ENCODE measurements at places on chromosomes 11 and 22. TPM values are rescaled to one million over a fixed set of nuclear protein-coding genes. Genes with fewer than 3 reads are reported as not detected.

- no peak for DNase-seq
Measured at GRCh38 chr22:29200901-29201300, 4.8 kb upstream of the EMID1 start.

DNA sequence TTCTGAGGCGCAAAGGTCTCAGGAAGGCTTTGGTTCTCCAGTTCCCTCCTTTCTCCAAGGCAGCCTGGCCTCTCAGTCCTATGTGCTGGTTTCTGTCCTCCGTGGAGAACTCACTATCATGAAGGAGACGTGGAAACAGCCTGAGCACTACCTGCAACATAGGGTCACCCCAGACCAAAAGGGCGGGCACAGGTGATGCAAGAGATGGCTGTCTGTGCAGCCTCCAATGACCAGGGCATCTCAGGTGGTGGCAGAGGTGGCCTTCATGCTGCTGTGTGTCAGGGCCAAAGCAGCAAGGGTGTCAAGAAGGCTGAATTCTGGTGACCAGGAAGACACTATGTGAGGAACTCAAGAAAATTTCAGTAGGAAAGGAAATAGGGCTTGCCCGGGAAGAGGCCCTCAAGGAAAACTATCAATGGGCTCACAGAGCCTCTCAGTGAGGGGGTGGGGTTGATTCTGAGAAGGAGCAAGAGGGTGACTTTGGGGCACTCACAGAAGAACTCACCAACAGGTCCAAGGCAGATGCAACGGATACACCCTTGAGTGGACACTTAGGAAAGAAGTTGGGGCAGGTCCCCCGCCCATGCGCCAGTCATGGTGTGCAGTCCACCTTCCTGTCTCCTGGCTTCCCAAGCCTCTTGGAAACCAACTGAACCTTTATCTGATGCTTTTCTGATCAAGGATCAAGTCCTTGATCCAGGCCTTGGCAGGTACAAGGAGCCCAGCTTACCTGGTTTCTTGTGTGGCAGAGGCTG, 212.3 kb upstream of the B3GAT1 start:
- no peak for DNase-seq

The KCNJ11 gene
- polyA plus RNA-seq, result 0.60 TPM

- no peak for DNase-seq
Measured at GRCh38 chr11:119189393-119189792, 4.1 kb downstream of the NHERF4 start.

- no peak for DNase-seq
Measured at GRCh38 chr22:49510718-49511117, 317.0 kb downstream of the BRD1 start.

DNA sequence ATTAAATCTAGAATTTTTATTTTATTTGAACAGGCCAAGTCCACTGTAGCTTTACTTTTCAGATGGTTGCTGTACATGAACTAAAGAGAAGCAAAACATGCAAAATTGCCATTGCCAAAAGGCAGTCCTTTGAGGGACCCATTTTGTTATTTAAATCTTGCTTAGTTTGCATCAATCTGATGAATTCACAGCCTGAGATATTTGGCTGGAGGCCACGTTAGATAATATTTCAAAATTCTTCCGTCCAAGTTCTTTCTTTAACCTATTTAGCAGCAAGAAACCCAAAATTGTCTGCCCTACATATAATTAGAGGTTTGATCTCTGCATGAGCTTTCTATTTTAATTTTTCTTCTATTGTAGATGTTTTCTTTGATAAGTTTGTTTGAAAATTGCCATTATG, 1706.9 kb upstream of the RAG2 start:
- no peak for DNase-seq

DNA sequence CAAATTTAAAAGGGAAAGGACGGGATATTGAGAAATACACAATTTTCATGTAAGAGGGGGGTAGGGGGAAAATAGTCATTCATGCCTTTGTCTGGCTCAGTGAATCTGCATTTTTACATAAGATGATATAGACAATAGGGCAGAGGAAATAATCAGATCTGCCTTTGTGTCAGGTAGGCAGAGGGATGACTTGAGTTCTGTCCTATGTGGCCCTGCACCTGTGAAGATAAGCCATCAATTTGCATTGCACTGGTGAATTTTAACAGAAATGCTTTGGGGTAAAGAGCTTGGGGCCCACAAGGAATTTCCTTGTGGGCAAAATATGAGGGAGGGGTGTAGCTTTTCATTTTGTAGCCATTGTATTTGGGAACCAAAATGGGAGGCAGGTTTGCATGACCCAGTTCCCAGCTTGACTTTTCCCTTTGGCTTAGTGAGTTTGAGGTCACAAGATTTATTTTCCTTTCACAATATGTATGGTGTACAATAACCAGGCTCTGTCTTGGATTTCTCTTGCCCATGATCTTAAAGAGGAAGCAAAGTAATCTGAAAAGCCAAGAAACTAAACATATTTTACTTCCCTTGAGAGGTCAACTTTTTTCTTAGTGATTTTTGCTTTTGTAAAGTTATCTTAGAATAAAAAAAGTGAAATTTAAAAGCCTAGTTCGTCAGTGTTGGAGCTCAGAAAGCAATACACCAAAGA, 77.7 kb upstream of the SORL1 start:
- DNase-seq, result no peak

GRCh38 chr11:67158221-67158620, 39.2 kb downstream of the KDM2A start:
- no peak for DNase-seq

DNA sequence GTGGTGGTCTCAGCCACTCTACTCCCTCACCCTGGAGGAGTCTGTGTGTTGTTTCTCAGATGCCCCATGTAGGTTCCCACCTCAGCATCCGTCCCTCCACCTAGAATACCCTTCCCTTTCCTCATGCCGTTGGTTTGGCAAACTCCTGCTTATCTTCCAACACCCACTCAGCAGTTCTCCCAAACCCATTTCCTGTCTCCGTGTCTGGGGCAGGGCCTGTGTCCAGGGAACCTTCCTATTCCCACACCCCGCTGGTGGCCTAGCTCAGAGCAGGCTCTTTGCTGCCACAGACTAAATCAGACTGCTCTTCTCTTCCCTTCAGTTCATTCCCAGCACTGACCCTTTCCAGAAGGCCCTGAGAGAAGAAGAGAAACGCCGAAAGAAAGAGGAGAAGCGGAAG, 7.5 kb upstream of the SREBF2 start:
- DNase-seq, result no peak

The OR4D5 gene
- polyA plus RNA-seq, result not detected

The ISX gene
- 46.8 TPM for polyA plus RNA-seq

The RHOG gene
- polyA plus RNA-seq, result 90.3 TPM

All from sigmoid colon (tissue), 7 donors.